Natural killer cell (primary cell): ENCODE measurements at places on chromosomes 16 and 17. TPM values are rescaled to one million over a fixed set of nuclear protein-coding genes. Genes with fewer than 3 reads are reported as not detected.

DNA sequence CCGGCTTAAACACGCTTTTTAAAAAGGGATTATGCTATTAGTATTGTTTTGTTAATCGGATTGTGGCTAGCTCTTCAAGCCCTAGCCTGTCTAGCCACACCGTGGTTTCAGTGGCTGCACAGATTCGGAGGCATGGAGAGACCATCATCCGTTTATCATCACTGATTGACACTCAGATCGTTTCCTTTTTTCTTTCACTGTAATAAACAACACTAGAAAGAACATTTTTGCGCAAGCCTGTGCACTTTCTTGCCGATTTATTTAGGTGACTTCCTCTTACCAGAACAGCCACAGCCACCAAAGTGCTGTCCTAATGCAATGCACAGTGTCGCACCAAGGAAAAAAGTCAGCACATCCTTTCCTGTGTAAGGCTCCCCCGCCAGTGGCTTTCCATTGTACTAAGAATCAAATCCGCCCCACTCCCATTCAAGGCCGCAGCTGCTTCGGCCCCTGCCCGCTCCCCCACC, 78.2 kb downstream of the CRISPLD2 start:
- H3K4me1 ChIP-seq = peaks cover 6% of the 10 kb centered on the region
- H3K4me3 ChIP-seq = no peak overlapping the region
- H3K27me3 ChIP-seq = no peaks in the 10 kb centered on the region
- no peaks in the 10 kb centered on the region for H3K36me3 ChIP-seq
- no peak for DNase-seq
- H3K27ac ChIP-seq = no peak overlapping the region

DNA sequence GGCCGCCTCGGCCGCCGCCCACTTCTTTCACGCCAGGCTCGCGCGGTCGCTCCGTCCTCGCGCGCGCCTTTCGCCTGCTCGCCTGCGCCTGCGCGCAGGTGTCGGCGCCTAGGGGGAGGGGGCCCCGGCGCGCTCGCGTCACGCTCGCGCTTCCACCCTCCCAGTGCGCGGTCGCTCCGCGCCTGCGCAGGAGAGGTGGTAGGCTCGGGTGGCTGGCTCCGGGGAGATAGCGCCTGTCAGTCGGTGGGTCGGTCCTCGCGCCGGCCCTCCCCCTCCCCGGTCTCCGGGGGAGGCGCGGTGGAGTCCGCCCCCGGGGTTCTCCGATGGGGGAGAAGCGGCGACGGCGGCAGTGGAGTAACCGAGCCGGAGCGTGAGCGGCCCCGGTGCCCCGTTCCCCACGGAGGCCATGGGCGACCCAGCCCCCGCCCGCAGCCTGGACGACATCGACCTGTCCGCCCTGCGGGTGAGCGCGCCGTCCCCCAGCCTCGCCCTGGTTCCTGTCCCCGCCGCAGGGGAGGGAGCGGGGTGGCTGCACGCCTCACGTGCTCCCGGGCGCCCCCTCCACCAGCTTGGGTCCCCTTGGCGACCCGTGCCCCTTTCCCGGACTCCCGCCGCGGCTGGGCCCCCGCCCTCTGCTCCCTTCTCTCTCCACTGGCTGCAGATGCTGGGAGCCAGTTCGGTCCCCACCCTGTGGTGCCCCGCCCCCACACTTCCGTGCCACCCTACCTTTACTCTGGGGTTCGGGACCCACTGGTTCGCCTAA, at the start of gene MINK1:
MINK1 (plus strand) TSS at position 163 of the 763 bp plus-strand sequence; CDS start at position 407, 244 bp downstream.
- peaks cover 33% of the 10 kb centered on the region for H3K4me1 ChIP-seq
- no peaks in the 10 kb centered on the region for H3K27me3 ChIP-seq
- H3K27ac ChIP-seq = peak within 1 kb of the TSS; percentile 72
- H3K4me3 ChIP-seq = peak within 1 kb of the TSS; percentile 54
- peak; percentile 98 for DNase-seq
- no peaks in the 10 kb centered on the region for H3K36me3 ChIP-seq

DNA sequence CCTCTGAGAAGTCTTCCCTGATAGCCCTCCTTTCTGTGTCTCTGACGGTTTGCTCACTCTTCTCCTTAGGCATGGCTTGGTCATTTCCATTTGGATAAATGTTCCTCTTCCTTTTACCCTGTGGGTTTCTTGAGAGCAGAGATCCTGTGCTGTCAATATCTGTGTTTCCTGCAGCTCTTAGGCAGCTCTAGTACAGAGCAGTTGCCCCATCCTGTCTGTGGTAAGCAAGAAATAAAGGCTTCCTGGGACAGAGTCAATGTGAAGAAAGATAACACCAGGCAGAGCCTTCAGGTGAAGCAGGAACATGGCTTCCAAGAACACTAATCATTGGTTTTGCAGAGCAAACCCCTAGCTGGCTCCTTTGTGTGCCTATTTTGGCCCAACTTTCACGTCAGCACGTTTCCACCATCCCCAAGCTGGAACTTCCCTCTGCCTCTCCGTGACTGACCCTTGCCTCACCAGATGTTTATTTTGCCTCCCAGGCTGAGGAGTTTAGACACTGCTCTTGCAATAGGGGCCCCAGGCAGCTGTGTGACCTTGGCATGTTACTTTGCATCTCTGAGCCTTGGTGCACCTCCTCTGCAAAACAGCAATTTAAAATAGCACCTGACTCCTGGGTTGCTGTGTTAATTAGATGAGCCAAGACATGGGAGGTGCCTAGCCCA, 49.6 kb upstream of the SIAH1 start:
- no peaks in the 10 kb centered on the region for H3K36me3 ChIP-seq
- H3K4me3 ChIP-seq = no peak overlapping the region
- no peaks in the 10 kb centered on the region for H3K27me3 ChIP-seq
- no peak overlapping the region for H3K27ac ChIP-seq
- peaks cover 16% of the 10 kb centered on the region for H3K4me1 ChIP-seq

DNA sequence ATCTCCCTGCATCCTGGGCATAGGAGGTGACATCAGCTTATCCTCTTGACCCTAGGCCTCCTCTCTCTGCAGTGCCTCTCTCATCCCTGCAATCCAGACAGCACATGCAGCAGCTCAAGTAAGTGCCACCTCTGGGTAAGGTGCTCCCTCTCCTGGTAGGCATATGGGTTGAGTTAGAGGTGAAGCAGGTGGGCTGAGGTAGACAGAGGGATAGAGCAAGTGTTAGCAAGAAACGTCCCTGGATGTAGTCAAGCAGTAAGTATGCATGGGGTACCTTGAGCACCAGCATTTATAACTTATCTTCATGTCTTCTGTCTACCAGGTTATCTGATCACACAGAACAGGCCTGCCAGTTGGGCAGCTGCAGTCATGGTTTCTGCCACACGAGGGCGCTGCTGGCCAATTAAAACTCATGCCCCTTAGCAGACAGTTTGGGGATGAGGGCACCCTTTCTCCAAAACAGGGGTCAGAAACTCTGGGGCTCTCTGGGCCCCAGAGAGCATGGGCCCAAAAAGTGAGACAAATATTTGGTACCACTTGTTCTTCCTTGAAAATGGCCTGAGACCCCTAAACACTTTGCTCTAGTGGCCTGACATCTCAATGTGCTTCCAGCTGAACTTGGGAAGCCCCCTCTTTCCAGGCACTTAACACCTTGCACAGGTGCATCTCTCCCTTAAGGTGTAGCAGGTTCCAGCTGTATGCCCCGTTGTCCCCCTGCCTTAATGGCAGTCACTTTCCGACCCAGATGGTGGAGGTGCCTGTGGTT, 59.8 kb downstream of the NEUROD2 start:
- H3K4me3 ChIP-seq = no peak overlapping the region
- no peaks in the 10 kb centered on the region for H3K27me3 ChIP-seq
- peak; percentile 82 for DNase-seq
- no peak overlapping the region for H3K27ac ChIP-seq
- H3K4me1 ChIP-seq = no peaks in the 10 kb centered on the region

GRCh38 chr16:1481906-1482835, 6.6 kb downstream of the PTX4 start:
- no peaks in the 10 kb centered on the region for H3K27me3 ChIP-seq
- no peaks in the 10 kb centered on the region for H3K36me3 ChIP-seq
- H3K4me3 ChIP-seq = no peak overlapping the region
- no peak overlapping the region for H3K27ac ChIP-seq

- H3K27me3 ChIP-seq = no peaks in the 10 kb centered on the region
- no peaks in the 10 kb centered on the region for H3K4me1 ChIP-seq
- H3K27ac ChIP-seq = no peak overlapping the region
Measured at GRCh38 chr17:76909971-76910760, 42.0 kb downstream of the MGAT5B start.

DNA sequence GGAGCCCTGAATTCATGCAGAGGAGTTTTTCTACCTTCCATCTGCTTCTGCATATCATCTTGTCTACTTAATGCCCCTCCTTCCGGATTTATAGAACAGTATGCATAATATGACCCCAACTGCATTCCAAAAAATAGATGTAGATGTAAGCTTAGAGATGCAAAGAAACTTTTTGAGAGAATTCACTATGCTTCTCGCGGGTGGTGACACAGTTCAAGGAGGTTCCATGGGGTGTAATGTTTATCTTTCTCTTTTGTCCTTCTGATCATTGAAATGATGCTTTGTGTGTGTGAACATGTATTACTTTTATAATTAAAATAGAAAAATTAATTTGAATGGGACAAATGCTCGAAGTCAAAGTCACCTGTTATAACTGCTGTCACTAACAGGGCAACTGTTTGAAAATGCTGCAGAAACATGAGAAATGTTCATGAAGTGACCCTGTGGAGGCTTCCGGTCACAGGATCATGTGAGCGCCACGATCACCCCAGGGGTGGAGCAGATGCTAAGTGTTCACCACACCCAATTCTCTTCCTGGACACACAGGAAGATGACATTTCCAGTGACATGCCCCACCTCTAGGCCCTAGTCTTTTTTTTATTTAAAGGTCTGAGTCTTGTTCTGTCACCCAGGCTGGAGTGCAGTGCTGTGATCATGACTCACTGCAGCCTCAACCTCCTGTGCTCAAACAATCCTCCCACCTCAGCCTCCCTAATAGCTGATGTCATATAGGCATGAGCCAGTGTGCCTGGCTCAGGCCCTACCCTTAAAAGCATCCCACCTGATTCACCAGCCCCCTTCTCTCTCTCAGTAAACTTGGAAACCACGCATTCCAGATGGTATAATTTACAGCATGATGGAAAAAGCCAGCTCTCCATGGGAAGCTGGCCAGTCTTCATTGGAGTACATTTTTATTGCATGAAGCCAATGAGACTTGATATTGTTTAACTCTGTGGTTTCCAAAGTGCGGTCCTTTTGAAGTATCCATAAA, 21.0 kb upstream of the AGRP start:
- H3K27me3 ChIP-seq = no peaks in the 10 kb centered on the region
- H3K36me3 ChIP-seq = no peaks in the 10 kb centered on the region
- no peak overlapping the region for H3K4me3 ChIP-seq
- H3K4me1 ChIP-seq = peaks cover 58% of the 10 kb centered on the region
- peak overlapping the region; percentile 95 for H3K27ac ChIP-seq
- peak; percentile 67 for DNase-seq

DNA sequence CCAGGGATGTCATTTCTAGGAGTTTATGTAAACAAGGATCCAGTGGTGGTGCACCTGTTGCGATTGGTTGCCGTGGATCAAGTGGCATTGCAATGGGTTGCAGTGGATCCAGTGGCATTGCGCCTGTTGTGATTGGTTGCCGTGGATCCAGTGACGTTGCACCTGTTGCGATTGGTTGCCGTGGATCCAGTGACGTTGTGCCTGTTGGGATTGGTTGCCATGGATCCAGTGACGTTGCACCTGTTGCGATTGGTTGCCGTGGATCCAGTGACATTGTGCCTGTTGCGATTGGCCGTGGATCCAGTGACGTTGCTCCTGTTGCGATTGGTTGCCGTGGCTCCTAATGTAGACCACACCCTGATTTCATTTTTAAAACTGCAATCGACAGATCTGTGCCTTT, 56.2 kb upstream of the CRISPLD2 start:
- no peak overlapping the region for H3K4me3 ChIP-seq
- H3K4me1 ChIP-seq = peaks cover 2% of the 10 kb centered on the region
- H3K36me3 ChIP-seq = peaks cover 69% of the 10 kb centered on the region

The CTRB1 gene
- total RNA-seq = not detected

The HES7 gene
- 0.77 TPM for total RNA-seq

The CFAP97D1 gene
- not detected for total RNA-seq

The NTN1 gene
- 0.15 TPM for total RNA-seq

The CCL7 gene
- not detected for total RNA-seq

The ABCA9 gene
- 0.05 TPM for total RNA-seq
